KG1 (cell line): ENCODE measurements at places on chromosomes 2 and 18.

DNA sequence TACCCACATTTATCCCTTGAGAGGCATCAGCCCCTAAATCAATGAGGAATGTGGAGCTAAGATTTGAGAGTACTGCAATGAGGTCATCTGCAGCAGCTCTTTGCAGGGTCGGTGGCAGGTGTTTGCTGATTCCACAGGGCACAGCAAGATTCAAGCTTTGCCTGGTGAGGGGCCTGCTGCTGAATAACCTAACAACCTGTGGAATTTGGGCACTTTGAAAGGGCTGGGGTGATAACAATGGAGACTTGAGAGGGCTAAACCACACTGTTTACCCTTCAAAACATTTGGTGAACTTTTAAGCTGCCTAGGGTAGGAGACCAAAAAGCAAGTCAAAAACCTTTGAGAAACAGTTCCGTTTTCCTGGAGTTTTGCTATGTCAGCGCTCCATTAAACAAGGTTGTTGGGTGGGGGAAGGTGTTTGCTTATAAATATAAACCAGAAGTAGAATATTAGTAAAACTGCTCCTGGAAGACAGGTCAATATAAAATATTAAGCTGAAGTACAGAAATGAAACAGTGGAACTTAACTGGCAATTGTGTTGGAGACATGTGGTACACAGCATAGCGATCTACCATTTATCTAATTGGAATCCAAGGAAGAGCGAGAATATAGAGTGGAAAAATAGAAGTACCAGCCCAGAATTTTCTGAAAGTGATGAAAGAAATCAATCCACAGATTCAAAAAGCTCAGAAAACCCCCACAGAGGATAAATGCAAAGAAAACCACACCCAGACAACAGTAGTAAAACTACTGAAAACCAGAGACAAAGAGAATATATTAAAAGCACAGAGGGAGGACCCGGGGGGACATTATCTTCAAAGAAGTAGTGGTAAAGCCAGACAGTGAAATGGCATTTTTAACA lies 15.7 kb downstream of the COPS8 start:
- no peak for DNase-seq

- no peak for DNase-seq
These were observed 62.0 kb upstream of the ASAP2 start for GRCh38 chr2:9144617-9145016.

GRCh38 chr2:150387586-150388288 lies 99.7 kb downstream of the RND3 start:
- DNase-seq = no peak

DNA sequence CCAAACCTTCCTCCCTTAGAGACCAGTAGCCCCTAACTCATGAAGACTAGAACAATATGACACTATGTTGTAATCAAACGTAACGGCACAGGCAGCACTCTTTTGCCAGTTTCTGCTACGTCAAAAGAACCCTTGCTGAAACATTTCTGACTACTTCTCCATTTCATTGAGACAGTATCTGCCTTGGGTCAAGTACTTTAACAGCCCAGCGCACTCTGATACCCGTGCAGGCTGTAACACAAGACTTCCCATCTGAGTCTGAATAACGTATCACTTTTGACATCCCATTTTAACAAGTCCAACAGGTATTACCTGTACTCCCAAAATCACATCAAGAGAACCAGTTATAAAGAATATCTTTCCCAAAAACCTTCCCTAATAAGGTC lies 38.4 kb downstream of the TBC1D8 start:
- DNase-seq = no peak

GRCh38 chr2:238097988-238098871 lies 1.9 kb upstream of the ESPNL start:
- DNase-seq = no peak

DNA sequence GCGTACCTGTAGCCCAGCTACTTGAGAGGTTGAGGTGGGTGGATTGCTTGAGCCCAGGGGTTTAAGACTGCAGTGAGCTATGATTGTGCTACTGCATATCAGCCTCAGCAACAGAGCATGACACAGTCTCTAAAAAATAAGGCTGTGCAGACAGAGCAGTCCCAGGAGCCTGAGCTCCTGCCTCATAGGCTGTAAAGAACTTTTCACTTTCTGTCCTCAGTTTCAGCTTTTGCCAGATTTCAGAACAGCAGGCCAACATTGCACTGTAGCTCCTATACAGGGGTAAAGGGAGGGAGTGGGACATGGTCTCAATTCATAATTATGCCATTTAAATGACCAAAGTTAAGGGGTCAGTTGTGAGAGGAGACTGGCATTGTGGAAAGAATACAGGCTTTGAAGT lies 150.6 kb downstream of the GALNT1 start:
- no peak for DNase-seq

DNA sequence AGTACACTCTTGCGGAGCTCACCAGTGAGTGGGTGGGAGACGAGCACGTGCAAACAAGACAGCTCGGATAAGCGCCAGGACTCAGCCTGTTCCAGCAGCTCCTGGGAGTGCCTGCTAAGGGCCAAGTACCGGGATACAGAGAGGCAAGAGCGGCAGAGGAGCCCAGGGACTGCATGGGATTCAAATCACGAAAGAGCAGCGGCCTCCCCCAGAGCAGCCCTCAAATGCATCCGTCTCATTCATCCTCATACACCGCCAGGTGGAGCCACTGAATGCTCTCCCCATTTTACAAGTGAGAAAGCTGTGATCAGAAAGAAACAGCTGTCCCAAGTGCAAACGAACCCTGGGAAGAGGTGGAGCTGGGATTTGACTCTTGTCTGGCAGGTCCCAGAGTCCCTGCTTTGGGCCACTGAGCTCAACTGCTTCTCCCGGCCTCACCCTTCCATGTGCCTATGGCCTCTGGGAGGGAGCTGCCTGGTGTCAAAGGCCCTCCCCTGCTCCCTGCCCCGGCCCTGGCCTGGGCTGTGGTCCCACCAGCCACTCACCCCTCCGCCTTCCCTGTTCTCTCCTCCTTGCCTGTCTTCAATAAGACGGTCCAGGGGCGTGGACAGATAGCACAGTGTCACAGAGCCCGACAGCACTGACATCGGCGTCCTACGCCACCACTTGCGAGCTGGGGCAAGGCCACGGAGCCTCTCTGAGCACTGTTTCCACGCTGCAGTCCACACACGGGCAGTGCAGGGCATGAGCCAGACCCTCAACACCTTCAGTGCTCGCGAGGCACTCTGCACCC lies 72.8 kb upstream of the TAF1B start:
- no peak for DNase-seq

DNA sequence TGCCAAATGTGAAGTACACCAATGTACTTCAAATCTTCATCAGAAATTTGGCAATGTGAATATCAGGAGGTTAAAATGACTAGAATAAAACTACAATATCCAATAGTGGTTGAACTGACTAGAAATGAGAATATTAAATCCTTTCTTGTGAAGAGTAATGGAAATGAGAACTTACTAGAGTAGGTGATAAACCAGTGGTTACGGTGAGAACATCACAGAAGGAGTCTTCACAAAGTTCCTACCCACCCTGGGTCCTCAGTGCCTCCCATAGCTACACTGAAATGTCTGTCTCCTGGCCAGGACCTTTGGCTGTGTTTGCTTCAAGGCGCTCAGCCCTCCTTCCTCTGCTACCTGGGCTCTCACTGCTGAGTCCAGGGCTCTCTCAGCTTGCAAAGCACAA lies 289.7 kb downstream of the STK39 start:
- no peak for DNase-seq

DNA sequence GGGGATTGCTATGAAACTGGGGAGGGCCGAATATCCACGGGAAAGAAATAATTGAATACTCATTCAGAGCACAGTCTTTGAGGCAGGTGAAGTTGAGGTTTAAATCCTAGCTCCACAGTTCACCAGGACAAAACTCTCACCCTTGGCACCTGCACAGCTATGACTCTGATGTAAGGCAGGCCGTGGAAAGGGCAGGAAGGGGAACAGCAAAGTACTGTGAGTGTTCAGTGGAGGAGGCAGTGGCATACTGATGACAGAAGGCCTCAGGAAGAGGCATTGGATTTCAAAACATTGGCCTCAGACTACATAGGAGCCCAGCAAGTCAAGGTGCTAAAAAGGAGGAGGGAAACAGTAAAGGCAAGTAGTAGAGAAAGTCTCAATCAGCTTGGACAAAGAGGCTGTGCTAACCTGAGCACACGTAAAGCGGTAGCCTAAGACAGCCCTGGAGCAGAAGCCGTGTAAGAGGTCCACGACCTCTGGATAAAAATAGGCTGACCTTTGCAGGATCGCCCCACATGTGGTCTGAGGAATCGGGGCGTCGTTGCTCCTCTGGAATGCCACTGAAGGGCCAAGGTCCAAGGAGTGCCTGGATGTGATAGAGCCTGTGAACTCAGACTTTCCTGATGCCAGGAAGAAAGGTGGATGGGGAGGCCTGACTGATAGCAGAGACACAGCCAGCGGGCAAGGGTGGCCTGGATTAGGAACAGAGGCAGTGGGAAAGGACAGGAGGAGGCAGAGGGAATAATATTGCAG lies 243.6 kb downstream of the PID1 start:
- no peak for DNase-seq

- DNase-seq = no peak
These were observed 134.2 kb downstream of the PXDN start for GRCh38 chr2:1610096-1610485.

DNA sequence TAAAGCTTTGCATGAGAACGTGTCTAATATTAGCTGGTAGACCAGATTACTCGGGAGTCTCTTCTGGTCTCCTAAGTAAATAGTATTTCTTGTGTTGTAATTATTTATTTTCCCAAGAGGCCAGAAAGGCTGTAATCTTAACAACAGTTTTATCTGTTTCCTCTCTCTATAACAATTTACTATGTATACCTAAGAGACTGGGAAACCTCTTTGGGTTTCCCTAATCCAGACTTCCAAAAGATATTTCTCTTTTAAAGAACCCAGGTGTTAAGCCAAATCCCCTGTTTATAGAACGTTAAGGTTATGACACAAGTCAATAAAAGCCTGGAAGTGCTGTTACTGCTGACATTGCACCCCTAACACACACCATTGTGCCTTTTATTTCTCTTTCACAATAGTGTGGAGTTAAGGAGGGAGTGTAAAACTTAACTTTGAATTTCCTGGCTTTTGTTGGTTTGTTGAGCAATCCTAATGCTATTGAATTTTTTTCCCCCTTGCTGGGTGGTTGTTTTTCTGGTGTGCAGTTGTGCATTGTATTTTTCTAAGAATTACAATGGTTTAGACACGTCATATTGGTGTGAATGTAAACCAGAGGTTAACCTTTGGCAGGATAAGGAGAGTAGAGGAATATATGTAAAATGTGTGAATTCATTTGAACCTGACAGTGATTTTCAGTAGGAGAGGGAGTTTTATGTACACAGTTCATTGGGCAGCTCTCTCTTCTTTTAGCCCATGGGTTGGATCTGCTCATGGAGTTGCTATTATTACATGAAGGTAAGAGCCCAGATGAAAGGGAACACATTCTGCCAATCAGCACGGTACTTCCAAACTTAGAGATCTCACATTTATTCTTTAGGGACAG lies 192.8 kb downstream of the MTX2 start:
- no peak for DNase-seq

DNA sequence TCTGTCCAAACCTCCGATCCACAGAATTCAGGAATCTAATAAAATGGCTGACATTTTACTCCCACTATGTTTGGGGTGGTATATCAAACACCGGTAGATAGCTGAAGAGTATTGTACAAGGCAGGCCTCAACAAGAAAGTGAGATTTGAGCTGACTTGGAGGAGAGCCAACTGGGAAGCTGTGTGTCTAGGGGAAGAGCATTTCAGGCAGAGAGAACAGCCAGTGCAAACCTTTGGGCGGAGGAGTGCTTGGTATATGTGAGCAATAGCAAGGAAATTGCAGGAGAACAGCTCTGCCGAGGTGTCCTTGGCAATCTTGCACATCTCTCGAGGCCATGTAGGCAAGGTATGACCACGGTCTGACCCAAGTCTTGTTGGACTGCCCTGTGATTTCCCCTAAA lies 1.8 kb upstream of the MERTK start:
- no peak for DNase-seq

DNA sequence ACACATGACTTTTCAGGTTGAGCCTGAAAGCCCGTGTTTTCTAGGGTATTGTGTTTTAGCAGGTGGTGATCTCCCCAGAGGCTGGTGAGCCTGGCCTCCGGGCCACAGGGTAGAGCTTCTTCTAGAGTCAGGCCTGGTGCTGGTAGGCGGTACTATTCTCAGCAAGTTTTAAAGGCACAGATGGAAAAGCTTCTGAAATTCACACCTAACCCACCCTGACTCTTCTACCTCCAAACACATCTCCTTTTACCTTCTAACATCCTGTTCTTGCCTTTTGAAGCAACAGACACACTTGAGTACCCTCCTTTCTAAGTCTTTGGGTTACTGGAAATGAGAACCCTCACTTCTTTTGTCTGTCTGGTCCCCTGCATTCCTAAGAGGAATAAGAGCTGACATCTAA lies 191.1 kb downstream of the SETBP1 start:
- DNase-seq = no peak

DNA sequence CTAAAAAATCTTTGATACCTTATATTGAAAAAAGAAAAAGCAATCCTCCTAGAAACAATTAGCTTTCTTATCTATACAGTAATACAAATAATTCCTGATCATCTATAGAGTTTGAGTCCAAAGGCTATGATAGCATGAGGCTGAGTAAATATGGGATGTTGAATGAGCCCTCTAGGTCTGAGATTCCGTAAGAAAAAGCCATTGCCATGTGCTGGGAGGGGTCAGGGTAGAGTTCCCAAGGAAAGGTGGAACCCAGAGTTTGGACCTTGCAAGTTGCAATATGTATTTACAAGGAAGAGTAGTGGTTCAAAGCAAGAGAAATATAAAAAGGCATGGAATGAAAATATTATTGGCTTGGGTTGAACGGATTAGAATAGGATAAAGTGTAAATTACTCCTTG lies 178.1 kb downstream of the DCC start:
- DNase-seq = no peak

- no peak for DNase-seq
These were observed 142.1 kb downstream of the FBXO15 start for GRCh38 chr18:74005320-74006109.

- no peak for DNase-seq
These were observed 274.3 kb upstream of the NRP2 start for GRCh38 chr2:205407984-205408383.

- DNase-seq = no peak
These were observed 91.6 kb downstream of the RHOB start for GRCh38 chr2:20538308-20539132.

- no peak for DNase-seq
These were observed 851.4 kb downstream of the BCL11A start for GRCh38 chr2:59702026-59702425.

GRCh38 chr2:24317491-24317920 lies 42.8 kb downstream of the ITSN2 start:
- DNase-seq = no peak

- DNase-seq = no peak
These were observed 33.5 kb downstream of the AOX1 start for GRCh38 chr2:200619279-200619678.

- DNase-seq = no peak
These were observed 50.6 kb downstream of the EPAS1 start for GRCh38 chr2:46347648-46348280.
